Stimulated activated CD4-positive, alpha-beta T cell treated with anti-CD3 and anti-CD28 coated beads, Interleukin-15, amount 100 ng/mL, for 24 hours (primary cell): ENCODE measurements at places on chromosomes 6 and 20.

GRCh38 chr20:42610070-42610469 is 579.6 kb downstream of the PTPRT start:
- no peak for DNase-seq

DNA sequence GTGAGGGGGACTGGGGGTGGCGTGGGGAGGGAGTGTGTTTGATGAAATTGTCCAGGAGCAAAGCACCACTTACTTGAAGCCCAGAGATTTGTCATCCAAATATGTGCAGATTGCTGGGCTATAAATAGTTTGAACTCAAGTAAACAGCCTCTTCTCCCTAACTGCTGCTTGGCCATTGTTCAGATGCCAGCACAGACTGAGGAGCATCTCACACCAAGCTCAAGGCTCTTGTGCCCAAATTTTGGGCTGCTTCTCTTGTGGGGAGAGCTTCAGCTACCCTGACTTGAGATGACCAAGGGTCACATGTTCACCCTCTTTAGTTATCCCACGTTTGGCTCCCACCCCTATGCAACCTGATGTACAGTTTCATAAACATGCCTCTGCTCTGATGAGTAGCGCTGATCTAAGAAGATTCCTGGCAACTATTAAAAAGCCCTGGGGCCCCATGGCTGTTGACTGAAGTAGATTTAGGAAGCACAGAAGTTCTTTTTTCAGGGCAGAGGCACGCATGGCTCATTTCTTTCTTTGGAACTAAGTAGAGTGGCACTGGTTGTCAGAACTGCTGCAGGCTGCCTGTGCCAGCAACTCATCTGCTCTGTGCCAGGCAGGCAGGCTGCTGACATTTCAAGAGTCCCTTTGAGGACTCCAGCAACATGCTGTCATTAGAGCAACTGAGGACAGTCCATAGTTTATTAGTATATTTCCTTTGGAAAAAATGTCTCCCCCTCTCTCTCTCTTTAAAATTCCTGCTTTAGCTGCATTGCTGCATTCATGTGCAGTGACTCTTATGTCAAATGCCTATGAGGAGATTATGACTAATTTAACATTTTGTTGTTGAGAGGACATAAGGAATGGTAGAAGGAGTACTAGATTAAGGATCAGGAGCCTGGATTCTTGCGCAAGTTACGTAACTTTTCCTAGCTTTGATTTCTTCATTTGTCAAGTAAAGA is 9.6 kb upstream of the PKIG start:
- no peak for DNase-seq

DNA sequence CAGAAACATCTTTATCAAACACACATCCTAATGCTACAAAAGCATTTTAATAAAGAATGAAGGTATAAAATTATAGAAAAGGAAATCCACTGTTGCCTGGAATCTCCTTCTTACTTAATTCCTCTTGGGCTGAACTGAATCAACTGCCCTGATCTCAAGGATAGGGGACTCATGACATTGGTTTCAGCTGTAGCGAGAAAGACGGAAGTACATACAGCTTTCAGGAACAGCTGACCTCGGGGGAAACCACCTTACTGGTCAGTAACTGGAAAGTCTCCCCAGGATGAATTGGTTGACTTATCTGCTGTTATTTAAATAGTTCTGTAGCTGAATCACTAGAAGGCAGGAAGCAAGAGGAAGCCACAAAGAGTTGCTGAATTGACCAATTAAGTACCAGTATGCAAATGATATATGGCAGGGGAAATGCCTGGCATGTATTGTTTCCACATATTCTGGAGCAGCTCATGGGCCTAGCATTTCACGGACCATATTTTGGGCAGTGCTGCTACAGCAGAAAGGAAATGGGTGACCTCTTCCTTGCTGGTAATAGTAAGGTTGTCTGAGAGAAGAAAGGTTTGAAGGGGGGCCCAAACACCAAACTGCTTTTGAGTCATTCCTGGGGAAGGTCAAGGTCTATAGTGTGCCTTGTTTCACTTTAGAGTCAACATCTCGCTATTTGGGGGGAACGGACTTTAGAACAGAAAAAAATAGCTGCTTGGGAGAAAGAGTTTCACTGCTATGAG is 43.7 kb upstream of the MAP7 start:
- DNase-seq = peak; percentile 63

DNA sequence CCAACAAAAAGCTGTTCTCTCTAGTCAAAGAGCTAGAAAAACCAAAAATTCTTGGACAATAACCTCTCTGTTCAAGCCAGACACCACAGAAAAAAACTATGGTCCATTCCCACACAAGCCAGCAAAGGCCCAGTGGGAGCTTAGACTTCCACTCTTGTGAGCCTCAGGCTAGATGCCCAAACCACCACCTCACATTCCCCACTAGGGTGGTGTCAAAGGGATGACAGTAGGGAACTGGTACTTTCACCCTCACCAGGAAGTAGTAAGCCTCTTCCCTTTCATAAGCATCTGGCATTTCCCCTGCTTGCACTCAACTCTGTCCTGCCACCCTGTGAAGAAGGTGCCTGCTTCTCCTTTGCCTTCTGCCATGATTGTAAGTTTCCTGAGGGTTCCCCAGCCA is 58.4 kb upstream of the RNF217 start:
- no peak for DNase-seq

DNA sequence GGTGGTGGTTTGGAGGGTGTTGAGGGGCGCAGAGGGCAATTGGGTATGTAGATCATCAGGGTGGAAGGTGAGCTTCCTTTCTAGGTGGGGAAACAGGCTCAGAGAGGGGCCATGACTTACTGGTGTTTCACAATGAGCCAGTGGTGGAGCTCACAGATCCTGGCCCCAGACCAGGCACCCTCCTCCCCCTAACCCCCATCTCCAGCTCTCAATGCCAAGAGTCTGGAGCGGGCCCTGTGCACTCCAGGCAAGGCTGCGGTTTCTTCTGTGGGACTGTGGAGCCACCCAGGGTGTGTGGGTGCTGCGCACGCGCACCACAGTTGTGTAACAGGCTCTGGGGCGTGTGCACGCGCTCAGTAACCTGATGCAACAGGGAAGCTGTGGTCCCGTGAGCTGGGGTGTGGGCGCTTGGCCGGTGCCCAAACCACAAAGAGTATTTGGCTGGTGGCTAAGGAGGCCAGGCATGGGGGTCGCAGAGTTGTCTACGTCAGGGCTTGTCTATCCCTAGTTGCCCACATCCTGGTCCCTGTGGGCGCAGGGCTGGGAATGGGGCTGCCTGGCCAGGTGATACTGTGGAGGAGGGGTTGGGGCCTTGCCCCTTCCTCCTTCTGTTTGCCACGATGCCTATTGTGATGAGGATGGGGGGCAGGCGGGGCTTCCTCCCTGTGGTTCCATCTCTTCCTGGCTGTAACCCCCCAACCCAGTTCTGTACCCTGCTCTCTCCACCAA is 37.5 kb upstream of the MRPS18A start:
- peak; percentile 86 for DNase-seq

GRCh38 chr6:422433-423054 is 31.0 kb downstream of the IRF4 start:
- DNase-seq = peak; percentile 79

DNA sequence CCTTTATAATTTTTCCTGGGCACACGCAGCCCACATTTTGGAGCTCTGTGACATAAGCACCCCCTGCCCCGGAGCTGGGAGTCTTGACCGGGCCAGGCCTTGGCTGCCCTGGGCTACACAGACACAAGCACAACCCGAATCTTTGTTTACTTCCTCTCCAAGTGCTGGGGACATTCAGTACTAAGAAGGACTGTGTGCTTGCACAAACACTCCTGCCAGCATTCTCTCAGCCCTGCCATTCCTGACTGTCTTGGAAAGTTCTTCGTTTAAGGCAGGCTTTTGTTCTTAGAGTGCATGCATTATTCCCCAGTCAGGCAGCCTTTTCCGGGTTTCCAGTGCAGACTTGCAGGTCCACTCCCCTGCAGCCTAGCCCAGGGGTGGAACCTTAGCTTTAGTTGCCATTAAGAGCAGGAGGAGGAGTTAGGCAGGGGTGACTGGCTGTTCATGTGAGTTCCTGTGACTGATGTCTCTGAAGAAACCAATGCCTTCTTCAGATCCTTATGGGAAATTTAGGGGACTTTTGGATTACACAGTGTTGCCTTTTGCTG is 28.6 kb downstream of the FOXO3 start:
- DNase-seq = no peak

DNA sequence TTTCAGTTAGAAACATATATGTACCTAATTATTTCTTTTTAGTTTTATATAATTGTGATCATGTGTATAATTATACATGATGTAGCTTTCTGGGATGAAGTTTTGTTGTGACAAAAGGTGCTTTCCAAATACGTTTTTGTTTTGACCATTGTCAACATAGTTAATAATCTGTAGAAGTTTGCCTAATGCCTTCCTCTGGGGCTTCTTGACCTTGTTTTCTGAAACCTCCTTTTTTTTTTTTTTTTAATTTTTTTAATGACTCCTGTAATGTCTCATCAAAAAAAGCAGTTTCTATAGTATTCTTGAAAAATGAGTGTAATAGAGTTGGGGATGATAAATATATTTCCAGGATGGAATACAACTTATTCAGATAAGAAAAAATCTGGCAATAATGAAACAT is 434.7 kb upstream of the SOX4 start:
- no peak for DNase-seq

- no peak for DNase-seq
Measured at GRCh38 chr20:35284992-35285805, 627 bp upstream of the EIF6 start.

DNA sequence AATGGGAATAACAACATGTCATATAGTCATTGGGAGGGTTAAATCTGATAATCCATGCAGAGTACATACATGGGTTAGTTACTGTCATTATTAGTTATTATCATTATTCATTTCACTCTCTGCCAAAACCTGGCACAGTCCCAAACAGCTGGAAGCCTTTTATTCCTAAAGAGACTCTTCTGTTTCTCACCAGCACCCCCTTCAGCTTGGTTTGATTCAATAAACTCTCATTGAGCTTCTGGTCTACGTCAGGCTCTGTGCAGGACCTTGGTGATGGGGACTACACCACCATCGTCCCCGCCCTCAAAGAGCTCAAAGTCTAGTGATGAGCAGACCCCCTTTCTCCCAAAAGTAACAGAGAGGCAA is 2.3 kb downstream of the KCNK15 start:
- DNase-seq = no peak

DNA sequence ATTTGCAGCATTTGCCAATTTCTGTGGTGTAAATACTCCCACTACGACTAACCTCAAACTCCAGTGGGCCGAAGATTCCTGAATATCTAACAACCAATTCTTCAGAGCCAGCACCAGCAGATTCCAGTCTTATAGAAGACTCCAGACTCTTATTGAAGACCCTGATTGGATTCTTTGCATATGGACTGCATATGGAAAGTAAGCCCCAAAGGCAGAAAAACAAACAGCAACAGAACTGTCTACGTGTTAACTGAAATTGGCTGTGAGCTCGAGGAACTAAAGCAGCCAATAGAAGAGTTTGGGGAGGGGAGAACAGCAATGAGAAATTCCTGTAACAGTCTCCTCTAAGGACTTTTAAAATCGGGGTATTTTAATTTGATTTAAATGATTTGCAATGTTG is 19.7 kb upstream of the NRSN1 start:
- no peak for DNase-seq

DNA sequence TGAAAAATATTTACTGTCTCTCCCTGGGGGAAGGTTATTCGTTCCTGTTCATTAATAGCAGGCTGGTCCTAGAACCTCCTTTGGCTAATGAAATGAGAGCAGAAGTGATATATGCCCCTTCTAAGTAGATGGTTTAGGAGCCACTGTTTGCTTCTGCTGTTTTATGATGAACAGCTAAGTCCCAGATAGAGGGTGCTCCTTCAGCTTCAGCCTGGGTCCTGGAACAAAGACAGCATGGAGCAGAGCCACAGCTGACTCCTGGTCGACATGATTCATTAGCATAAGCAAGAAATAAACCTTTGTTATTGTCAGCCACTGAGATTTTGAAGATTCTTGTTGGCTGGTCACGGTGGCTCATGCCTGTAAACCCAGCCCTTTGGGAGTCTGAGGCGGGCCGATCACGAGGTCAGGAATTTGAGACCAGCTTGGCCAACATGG is 47.8 kb upstream of the ARMC2 start:
- DNase-seq = no peak

DNA sequence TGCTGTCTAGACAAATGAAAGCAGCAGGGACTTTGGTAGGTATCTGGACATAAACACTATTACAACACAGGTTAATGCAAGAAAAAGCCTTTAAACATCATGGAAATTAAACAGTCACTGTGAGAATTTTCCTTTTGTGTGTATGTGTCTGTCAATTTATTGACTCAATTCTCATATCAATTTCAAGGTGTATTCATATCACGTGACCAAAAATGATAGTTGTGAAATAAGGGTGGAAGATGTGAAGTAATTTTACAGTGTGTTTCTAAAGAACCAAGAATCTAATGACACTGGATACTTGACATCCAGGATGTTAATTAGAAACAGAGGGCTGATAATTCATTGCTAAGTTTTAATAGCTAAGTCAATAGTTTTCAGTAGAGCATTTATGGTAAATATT is 244.0 kb downstream of the TMEM242 start:
- no peak for DNase-seq

GRCh38 chr6:167807756-167808155 is 19.0 kb upstream of the AFDN start:
- no peak for DNase-seq

DNA sequence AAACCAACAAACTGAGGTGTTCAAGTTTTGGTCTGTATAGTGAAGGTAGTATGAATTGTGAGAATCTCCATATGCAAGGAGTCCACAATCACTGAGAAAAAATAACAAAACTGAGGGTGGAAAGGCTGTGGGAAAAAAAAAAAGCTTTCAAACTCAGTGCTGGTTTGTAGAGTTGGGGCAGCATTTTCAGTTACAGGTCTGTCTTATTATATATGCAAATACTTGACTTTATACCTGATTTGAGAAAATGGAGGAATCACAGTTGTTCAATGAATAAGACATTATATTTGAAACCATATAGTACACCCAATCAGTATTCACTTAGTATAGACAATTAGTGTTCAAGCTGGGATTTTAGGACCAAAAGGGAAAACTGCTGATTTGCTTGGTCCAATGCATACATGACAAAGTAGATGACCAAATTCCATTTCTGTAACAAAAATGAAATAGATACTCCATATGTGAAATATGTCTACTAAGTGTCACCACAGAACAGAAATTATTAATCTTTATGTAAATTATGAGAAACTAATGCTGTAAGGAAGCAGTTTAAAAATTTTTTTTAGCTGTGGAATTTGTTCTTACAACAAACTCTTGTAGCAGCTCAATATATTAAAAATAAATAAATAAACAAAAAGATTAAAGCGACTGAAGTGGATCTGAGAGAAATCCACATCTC is 187.7 kb downstream of the ASCC3 start:
- no peak for DNase-seq

GRCh38 chr6:90955246-90955645 is 368.4 kb upstream of the MAP3K7 start:
- no peak for DNase-seq

DNA sequence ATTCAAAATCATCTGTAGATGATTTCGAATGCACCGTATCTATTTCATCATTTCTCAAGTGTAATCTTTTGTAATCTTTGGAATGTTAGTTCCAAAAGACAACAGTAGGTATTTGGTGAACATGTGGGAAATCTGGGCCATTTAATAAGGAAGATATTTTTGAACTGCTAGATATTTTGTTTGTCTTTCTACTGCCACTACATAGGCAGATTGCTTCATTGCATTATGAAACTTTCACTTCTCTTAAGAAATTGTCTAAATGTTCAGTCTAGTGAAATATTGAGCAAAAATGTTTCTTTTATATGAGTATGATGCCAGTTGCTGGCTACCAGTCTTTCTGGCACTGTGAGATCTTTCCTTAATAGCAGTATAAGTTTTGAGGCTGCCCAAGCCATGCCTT is 527.8 kb upstream of the RNF217 start:
- DNase-seq = no peak
